ENCODE measurements at places on chromosomes 5 and 9. TPM values are rescaled to one million over a fixed set of nuclear protein-coding genes. Genes with fewer than 3 reads are reported as not detected.

The PIP5KL1 gene
- 0.24 TPM for total RNA-seq

DNA sequence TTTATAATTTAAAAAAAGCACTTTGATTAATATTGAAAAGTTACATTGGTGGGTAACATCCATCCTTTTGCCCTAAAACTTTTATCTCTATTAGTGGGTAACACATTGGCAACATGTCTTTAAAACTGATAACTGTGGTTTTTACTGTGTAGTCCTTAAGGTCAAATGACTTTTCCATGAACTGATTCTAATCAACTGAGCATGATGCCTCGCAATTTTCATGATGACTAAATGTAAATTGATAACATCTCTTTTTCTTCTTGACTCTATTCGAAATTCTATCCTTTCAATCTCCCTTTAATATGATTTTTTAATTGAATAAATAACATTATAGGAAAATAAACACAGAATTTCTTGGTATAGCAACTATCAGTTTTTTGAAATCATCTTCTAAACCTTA is 6.3 kb upstream of the IL5 start:
- DNase-seq = no peak

DNA sequence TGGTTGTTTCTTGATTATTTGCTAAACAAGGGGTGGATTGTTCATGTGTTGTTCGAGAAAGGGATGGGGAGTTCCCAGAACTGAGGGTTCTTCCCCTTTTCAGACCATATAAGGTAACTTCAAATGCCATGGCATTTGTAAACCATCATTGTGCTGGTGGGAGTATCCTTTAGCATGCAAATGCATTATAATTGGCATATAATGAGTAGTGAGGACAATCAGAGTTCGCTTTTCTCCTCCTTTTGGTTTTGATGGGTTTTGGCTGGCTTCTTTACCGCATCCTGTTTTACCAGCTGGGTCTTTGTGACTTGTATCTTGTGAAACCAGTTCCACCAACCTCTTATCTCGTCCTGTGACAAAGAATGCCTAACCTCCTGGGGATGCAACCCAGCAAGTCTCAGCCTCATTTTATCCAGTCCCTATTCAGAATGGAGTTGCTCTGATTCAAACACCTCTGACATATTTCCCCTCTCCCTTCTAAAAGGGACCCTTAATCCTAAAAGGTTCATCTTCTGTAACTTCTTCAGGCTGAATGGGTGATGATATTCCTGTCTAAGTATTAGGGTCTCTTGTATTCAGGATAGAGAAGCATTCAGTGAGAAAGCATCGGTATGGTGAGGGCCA is 8.7 kb upstream of the FBN2 start:
- DNase-seq = peak; percentile 16

GRCh38 chr5:94777056-94777880 is 158.8 kb downstream of the SLF1 start:
- no peak for DNase-seq

DNA sequence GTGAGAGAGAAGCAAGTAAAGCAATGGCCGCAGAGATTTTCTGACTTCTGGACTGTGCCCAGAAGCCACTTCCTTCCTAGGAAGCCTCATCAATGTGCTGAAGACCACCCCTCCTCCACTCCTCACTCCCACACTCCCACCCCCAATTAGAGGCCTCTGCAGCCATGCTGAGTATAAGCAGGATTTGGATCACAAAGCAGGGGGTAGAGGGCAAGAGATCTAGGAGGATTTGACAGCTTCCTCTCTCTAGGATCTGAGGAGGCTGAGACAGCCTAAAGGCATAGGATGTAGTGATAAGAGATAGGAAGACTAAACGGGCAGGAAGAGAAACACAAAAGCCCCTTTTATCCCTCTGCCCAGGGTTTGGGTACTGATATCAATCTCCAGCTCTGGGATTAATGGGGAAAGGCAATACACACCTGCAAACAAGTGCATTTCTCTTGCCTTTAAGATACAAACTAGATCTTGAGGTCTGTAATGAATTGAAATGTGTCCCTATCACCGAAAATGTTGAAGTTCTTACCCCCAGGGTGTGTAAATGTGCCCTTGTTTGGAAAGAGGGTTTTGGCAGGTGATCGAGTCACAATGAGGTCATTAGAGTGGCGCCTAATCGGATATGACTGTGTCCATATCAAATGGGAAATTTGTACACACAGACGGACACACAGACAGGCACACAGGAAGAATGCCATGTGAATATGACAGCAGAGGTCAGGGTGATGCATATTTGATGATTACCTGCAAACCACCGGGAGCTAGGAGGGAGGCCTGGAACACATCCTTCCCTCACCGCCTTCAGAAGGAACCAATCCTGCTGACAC is 28.5 kb downstream of the KCNV2 start:
- DNase-seq = peak; percentile 17

The TMEM232 gene
- total RNA-seq = 0.24 TPM

The TSTD2 gene
- 14.1 TPM for total RNA-seq

GRCh38 chr5:130032807-130033206 is 128.5 kb downstream of the CHSY3 start:
- no peak for DNase-seq

- DNase-seq = no peak
Observed at GRCh38 chr5:138491284-138491648, 26.0 kb downstream of the EGR1 start.

- DNase-seq = no peak
Observed at GRCh38 chr5:110496276-110496675, 230.2 kb downstream of the TMEM232 start.

The TNC gene
- 167 TPM for total RNA-seq

The SPINK13 gene
- total RNA-seq = not detected

DNA sequence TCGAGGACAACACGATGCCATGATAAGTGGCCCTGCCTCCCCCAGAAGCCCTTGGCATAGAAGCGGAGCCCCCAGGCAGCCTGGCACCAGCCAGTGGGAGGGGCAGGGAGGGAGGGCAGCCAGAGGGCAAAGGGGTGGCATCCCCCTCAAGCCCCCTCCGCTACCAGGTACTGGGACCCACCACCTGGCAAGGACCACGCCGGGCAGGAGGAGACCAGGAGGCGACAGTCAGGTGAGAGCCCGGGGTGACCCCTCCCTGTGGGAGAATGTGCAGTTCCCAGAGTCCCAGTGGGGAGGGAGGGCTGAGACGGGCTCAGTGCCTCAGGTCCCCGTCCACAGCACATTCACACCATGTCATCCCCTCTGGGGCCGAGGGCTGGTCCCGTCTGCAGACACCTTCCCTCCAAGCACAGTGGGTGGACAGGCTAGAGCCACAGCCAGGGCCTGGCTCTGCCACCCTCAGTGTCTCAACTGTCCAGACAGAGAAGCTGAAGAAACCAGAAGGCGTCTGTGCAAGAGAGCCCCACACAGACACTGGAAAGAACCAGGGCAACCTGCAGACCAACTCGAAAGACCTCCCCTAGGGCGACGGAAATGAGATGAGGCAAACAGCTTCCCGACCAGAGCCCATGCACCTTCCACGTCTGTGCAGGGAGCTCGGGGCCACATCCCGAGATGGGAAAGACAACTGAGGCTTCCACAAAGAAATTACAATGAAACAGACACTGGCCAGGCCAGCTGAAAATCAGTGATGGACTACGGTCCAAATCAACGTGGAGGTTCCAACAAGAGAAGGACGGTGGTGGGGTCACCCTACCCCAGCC is 11.1 kb downstream of the BRD3 start:
- DNase-seq = no peak

- no peak for DNase-seq
Observed at GRCh38 chr9:120386390-120387131, 193.4 kb downstream of the CDK5RAP2 start.

DNA sequence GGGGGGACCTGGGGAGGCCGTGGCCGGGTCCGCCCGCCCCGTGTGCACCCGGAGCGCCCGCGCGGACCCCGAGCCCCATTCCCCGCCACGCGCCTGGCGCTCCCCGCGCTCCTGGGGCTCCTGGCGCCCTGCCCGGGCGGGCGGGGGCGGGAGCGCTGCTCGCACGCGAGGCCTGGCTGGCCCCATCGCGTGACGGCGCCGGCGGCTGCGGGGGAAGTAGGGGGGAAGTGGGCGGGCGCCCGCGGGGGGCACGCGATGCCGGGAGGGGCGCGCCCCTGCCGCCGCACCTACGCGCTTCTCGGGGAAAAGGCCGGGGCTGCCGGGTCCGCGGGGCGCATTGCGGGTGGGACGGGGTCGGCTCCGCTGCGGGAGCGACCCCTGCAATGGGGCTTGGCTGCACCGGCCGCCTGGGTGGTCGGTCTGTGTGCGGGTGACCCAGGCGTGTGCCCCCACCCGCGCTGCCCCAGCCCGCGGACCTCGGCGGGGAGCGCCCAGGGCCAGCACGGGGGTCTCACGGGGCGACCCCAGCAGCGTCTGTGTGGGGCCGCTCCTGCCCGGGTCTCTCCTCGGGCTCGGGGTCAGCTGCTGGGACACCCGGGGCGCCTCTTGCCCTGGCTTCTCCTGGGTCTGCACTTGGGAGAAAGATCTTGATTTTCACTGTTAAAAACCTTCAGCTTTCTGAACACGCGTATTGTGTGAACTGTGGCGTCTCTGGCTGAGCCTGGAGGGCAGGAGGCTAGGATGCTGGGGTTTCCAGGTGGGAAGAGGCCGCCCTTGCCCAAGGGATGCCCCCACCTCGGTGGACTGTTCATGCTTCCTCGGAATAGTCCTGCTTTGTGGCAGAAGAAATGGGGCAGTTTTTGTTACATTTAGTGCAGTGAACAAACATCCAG is 52.4 kb downstream of the AHRR start:
- DNase-seq = peak; percentile 90

GRCh38 chr5:73365301-73365853 is 83.2 kb downstream of the FOXD1 start:
- DNase-seq = peak; percentile 53

GRCh38 chr9:120845255-120845654 is 2.5 kb upstream of the PSMD5 start:
- peak; percentile 33 for DNase-seq

- no peak for DNase-seq
Observed at GRCh38 chr5:172616730-172617129, 24.3 kb upstream of the NEURL1B start.

DNA sequence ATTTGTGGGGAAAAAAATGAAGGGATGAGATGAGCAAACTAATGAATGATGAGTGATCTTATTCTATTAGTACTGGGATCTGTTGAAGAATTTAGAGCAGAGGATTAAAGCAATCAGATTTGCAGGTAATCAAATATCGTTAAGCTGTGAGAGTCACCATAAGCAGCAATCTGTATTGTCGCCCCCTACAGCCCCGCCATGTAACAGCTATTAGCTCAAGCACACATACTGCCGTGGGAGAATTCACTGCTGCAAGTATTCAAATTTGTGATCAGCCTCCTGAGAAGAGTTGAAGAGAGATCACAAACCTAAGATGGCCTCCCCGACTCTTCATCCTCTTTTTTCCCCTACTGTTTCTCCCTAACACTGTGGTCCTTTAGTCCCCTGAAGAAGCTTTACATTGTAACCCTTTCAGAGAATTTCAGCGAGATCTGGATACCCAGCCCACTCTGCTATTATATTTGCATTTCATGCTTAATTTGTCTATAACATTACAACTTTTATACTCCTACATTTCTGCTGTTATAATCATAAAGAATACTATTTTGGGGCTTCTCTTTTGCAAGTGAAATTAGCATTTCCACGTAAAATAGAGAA is 28.5 kb upstream of the PHF24 start:
- peak; percentile 15 for DNase-seq

The KIF24 gene
- total RNA-seq = 6.9 TPM

GRCh38 chr9:5842929-5843793 is 10.2 kb upstream of the ERMP1 start:
- no peak for DNase-seq

The SLC36A2 gene
- total RNA-seq = not detected

DNA sequence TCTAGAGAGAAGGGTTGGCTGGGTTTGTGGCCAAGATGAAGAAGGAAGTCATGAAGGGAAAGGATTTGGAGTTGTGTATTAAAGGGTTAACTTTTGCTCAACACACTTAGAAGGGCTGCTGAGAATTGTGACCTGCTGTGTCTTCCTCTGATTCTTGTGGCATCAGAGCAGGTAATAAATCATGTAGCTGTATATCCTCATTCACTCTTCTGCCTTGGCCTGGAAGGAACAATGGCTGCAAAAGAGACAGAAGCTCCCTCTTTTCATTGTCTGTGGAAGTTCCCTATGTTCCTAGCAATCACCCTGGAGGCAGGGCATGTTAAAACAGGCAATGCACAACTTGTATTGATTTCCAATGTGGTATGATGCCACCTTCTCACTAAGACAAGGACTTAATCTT is 159.1 kb downstream of the LRRC70 start:
- no peak for DNase-seq

The ANKRD20A1 gene
- not detected for total RNA-seq

GRCh38 chr9:109401169-109401989 is 80.5 kb upstream of the EPB41L4B start:
- peak; percentile 50 for DNase-seq

DNA sequence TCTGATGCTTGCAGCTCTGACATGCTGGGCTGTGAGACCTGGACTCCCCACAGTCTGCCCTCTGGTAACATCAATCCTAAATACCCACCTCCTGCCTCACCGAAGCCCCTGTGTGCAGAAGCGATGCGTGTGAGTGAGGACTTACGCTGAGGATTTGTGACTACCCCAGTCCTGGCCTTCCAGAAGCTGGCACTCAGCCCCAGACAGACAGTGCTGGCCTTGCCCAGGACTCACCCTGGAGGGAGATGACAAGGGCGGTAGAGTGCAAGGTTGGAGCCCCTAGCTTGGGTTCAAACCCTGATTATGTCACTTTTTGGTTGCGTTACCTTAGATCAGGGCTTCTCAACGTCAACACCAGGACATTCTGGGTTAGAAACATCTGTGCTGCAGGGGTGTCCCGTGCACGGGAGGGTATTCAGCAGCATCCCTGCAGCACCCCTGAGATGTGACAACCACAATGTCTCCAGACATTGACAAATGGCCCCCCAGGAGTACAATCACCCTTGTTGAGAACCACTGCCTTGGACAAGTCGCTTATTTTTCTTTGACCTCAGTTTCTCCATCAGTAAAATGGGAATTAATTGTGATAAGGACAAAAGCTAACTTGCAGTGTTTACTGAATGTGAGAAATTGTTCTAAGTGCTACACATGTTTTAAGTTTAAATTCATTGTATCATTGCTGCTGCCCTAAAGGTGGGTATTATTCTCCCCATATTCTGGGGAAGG is 23.5 kb upstream of the TTLL11 start:
- DNase-seq = no peak

The FOXD4L4 gene
- not detected for total RNA-seq

The UGCG gene
- total RNA-seq = 27.8 TPM

The SLC45A2 gene
- total RNA-seq = 2.0 TPM

GRCh38 chr9:135448663-135449100 is 30.9 kb upstream of the PPP1R26 start:
- peak; percentile 7 for DNase-seq

GRCh38 chr5:107154593-107154992 is 516.1 kb downstream of the EFNA5 start:
- no peak for DNase-seq

All from RPMI7951 (cell line).